ENCODE measurements at places on chromosomes 3 and 15.

DNA sequence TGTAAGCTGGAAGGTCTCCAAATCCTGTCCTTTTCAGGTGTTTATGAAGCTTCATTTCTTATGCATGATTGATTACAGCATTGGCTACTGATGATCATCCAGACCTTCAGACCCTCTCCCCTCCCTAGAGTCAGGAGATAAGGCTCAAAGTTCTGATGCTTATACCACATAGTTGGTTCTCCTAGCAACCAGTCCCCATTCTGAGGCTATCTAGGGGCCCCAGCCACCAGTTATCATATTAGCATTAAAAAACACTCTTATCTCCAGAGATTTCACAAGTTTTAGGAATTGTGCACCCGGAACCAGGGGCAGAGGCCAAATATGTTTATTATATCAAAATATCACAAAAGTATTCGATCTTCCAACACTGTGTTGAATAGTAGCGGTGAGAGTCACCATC lies 953.1 kb downstream of the FHIT start:
- no peak for DNase-seq

- no peak for DNase-seq
These were observed 248.5 kb downstream of the PTPRG start for GRCh38 chr3:61809879-61810278.

- no peak for DNase-seq
These were observed 12.5 kb upstream of the CSPG4 start for GRCh38 chr15:75725006-75725718.

DNA sequence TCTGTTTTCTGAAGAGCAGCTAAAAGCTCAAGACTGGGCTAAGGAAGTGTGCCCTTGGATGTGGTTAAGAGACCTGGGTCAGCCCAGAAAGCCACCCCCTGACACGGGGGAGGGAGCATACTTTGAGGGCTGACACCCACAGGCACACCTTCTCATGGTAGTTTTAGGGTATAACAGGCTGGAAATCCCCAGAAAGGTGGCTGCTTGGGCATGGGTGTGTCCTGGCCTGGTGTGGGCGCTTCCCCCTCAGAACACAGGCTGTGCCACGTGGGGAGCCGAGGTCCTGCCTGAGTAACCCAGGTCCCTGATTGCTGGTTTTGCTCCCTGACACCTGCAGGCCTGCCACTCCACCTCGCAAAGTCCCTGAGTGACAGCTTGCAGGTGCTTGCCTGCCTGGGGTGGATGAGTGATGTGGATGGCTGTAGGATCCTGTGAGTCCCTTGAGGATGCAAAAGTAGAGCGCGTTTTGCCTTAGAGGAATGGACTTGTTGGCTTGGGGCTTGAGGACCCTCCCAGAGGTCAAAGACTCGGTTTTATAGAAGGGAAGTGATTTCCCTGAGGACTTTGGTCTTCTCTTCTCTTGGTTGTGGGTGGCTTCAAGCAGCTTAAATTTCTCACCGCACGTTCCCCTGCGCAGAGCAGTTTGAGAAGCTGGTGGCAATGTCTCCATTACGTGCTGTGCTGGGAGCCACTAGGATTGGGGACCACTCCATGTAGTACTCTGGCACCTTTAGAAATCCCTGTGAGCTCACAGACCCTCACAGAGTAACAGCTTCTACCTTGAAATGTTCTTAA lies 94.4 kb downstream of the DNASE1L3 start:
- peak; percentile 73 for DNase-seq

GRCh38 chr3:153162513-153163392 lies 727 bp downstream of the RAP2B start:
- peak; percentile 80 for DNase-seq

DNA sequence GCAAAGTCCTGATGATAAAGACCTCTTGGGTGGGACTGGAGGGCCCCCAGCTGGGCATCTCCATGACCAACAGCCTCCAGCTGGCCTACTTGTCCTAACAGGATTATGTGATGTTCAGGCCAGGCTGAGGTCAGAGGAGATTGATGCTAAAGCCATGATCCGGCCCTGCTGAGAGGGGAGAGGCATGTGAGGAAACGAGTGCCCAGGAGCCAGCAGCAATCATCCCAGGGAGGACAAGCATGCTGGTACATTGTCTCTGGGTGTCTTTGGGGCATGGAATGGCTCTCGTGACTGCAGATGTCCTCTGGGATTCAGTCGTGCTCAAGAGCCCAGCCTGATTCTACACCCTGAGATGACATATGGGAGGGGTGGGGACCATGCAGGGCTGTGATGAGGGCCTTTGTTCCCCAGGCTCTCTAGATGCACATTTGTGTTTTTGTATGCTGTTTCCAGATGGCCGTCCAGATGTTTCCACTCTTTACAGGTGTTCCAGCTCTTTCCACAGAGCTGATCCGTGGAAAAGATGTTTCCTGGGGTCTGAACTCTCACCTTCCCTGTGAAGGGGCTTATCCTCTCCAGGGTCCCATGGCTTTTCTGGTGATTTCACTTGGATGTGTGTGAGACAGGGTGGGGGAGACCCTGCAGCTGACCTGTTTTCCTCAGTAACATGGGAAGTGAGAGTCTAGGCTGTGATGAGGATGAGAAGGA lies 20.2 kb downstream of the SLC24A1 start:
- DNase-seq, result no peak

DNA sequence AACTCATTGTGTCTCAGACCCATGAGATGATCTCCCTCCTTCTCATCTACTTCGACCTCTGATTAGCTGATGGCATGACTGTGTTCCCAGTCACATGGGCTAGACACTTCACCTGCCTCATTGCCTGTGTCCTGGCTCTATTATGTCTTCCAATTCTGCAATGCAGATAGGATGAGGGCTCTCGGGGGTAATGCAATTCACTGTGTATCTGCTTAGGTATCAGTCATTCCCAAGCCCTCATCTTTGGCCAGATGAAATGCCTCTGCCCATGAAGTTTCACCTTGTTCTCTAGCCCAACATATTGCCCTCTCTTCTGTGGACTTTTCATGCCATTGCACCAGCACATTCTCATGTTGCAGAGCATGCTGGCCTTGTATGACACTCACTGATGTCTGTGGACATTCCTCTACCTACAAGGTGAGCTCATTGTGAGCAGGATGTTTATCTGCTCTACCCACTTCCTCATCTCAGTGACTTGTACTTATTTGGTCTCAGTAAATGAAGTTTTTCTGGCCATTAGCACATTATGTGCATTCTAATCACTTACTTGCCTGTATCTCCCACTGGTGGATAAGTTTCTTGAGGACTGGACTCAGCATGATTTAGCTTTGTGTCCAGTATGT lies 32.3 kb downstream of the MOBP start:
- DNase-seq, result no peak

- no peak for DNase-seq
These were observed 172.7 kb upstream of the TRIM42 start for GRCh38 chr3:140505213-140505612.
